Stimulated activated CD8-positive, alpha-beta memory T cell treated with anti-CD3 and anti-CD28 coated beads, Interleukin-2, amount 100 ng/mL, for 48 hours (primary cell): ENCODE measurements at places on chromosomes 11 and 22.

GRCh38 chr22:38762551-38762983, 6.8 kb upstream of the SUN2 start:
- DNase-seq, result no peak

GRCh38 chr22:34696557-34696956, 369.4 kb upstream of the ISX start:
- no peak for DNase-seq

DNA sequence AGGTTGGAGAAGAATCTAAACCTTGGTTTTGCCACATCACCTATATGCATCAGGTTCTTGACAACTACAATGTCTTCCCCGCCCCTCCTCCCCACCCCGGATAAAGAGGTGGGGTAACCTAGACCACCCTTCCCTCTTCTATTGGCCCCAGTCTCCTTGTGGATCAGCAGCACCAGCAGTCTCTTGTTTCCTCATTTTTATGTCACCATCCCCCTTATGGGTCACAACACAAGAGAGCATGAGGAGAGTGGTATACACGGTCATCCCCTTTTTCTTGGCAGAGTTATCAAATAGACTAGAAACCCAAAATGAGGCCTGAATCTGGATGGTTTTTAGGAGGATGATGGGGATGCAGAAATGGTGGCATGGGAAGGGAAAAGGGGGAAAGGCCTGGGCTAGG, 1.2 kb downstream of the MS4A4E start:
- no peak for DNase-seq

DNA sequence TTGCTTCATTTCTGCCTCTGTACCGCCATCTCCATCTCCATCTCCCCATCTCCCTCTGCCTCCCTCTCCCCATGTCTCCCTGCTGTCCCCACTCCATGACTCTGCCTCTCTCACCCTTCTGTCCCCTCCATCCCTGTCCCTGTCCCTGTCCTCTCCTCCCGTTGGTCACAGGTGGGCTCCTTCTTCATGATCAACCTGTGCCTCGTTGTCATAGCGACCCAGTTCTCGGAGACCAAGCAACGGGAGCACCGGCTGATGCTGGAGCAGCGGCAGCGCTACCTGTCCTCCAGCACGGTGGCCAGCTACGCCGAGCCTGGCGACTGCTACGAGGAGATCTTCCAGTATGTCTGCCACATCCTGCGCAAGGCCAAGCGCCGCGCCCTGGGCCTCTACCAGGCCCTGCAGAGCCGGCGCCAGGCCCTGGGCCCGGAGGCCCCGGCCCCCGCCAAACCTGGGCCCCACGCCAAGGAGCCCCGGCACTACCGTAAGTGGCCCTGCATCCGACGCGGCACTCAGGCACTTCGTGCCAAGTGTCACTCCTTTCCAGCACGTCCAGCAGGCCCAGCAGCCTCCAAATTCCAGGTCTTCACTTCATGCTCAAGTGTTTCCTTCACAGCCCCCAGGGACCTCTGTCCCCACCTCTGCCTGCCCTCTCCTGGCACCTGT, 76.0 kb downstream of the CACNA1I start:
- no peak for DNase-seq

DNA sequence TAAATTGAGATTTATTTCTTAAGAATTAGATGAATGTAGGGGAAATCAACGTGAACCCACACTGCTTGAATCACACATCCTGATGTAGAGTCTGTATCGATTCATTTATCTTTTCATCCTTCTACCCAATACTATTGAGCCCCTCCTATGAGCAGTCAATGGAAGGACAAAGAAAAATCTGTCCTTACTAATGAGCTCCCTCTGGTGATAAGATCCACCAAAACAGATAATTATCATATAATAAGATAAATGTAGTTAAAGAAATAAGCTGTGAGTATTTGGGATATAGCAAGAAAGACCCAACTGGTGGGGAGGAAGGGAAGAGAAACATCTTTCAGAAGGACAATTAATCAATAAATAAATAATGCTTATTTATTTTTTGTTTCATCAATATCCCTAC, 385.1 kb upstream of the CCDC90B start:
- no peak for DNase-seq

- DNase-seq, result no peak
Observed at GRCh38 chr11:130854483-130854882, 61.8 kb downstream of the SNX19 start.

DNA sequence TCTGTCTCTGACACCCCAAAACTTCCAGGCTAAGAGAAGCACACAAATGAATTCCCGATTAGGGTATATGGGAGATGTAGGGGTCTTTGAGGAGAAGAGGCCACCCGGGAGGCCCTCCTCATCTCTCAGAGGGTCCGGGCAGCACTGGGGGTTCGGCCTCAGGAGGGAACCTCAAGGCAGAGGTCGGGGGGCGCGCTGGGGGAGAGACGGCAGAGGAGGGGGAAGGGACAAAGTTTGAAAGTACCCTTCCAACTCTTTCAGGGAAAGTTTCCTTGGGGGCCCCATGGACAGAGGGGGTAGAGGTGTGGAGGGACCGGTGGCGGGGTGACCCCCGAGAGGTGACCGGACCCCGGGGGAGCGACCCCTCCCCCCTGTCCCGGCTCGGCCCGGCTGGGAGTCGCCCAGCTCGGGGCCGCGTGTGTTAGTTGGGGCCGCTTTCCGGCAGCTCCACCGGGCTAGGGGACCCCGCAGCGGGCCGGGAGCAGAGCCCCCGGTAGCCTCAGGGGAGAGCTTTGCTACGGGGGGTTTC, 3.3 kb upstream of the GCAT start:
- DNase-seq, result no peak

DNA sequence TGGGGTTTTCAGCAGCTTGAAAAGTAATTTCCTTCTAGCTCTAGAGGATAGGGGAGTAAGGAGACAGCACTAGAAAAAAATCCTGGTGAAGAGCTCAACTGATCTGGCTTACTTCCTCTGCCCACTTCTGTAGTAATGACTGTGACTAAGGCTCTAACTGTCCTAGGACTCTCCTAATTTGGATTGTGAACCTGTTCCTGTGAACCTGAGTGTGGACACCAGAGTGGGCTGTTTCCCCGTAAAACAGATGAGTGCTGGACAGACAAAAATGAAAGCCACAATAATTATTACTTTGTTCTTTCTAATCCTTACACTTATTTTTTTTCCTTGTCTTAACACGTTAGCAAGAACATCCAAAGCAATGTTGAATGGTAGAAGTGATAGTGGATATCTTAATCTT, 154.1 kb downstream of the AASDHPPT start:
- no peak for DNase-seq

- DNase-seq, result no peak
Observed at GRCh38 chr11:13629779-13630178, 38.7 kb upstream of the FAR1 start.

DNA sequence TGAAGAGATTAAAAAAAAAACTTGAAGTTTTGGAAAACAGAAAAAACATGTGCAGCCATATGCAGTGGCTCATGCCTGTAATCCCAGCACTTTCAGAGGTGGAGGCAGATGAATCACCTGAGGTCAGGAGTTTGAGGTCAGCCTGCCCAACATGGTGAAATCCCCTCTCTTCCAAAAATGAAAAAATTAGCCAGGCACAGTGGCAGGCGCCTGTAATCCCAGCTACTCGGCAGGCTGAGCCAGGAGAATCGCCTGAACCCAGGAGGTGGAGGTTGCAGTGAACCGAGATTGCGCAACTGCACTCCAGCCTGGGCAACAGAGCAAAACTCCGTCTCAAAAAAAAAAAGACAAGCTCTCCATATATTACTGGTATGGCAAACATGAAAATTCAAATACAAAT, 7.6 kb downstream of the DLG2 start:
- DNase-seq, result no peak

- no peak for DNase-seq
Observed at GRCh38 chr11:112730591-112730990, 230.6 kb upstream of the NCAM1 start.
